MV-4-11 (cell line): ENCODE measurements at places on chromosomes 2 and 18.

- no peak for DNase-seq
Measured at GRCh38 chr18:37838083-37838482, 272.5 kb upstream of the CELF4 start.

GRCh38 chr2:6526093-6526824, 339.4 kb downstream of the CMPK2 start:
- no peak for DNase-seq

DNA sequence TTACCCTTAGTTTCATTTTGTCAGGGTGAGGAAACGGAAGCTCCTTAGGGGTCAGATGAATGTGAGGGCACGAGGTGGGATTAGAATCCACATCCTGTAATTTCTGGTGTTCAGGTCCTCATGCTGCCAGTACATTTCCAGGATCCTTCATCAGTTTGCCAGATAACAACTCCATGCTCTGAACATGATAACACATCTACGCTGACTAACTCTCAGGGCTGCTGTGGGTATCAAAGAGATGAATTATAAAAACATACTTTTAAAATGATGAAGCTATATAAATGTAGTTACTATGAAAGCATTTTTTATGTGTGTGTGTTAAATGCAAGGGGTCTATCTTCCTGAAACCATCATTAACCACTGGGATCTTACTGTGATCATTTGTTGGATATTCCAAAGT, 325.9 kb downstream of the SLC8A1 start:
- peak; percentile 18 for DNase-seq

GRCh38 chr2:145820651-145821050, 1300.7 kb upstream of the ZEB2 start:
- DNase-seq, result no peak

DNA sequence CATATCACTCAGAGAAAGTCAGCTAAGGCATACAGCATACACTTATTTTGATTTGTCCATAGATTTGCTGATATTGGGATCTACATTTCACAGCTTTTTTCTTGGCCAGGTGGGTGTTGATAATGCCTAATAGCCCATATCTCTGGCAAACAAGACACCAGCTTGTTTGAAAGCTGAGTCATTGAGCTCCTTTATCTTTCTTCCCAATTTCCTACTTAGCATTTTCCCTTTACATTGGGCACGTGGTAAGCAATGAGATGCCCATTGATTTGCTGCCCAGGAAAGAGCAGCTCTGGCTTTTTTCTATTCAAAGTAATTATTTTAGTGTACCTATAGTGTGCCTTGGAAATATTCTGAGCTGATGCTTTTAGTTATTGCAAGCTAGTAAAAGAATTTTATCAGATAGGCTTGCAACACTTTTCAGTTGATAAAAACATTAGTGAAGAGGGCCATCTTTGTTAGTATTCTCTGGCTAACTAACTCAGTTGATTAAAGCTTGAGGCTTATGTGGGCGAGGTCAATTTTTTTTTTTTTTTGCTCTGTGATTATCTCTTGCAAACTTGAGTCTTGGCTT, 79.6 kb downstream of the OSBPL6 start:
- no peak for DNase-seq

GRCh38 chr2:124875627-124876244, 850.6 kb downstream of the CNTNAP5 start:
- no peak for DNase-seq
